NCI-H1436 treated with DMSO at 0.1 percent for 48 hours (cell line): ENCODE measurements at places on chromosomes 13 and 19.

DNA sequence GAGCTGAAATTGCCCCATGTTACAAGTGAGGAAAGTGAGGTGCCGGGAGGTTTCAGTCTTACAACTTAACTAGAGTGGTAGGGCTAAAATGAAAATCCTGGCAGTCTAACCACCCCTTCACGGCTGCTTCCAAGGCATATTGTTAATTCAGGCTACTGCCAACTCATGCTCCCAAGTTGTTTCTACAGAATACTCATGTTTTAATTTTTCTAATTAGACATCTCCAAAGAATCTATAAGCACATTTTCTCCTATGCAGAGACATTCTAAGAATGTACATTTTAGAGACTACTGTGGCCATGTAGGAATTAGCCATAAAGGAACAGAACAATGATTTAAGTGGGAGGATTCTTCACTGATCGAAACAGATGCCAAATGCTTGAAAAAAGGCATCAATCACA lies 7.0 kb upstream of the TSC22D1 start:
- DNase-seq = no peak

GRCh38 chr13:65882810-65883209 lies 1347.3 kb downstream of the PCDH9 start:
- DNase-seq = no peak

- DNase-seq = peak; percentile 89
Observed at GRCh38 chr13:79393564-79394249, 12.3 kb downstream of the RBM26 start.

DNA sequence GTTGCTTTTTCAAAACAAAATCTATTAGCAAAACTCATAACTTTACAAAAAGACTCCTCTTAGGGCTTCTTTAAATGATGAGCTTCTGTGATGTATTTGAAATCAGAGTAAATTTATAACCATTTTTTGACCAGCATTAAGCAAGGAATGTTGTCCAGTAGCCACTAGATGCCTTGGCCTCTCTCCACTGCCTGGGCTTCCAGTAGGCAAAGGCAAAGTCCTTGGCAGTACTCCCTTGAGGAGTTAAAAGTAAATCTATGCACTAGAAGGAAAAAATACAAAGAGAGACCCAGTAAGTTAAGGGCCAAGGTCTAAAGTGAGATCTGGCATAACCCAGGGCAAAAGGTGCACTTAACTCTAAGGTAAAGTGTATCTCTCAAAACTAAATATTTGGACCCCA lies 9.5 kb downstream of the SERPINE3 start:
- DNase-seq = no peak

GRCh38 chr13:93169980-93170379 lies 56.6 kb upstream of the GPC6 start:
- no peak for DNase-seq

GRCh38 chr19:9863759-9864158 lies 28.6 kb downstream of the PIN1 start:
- no peak for DNase-seq

GRCh38 chr19:12777217-12778016 lies 2.1 kb upstream of the HOOK2 start:
- no peak for DNase-seq

GRCh38 chr13:28166257-28166656 lies 27.9 kb downstream of the PAN3 start:
- DNase-seq = no peak

DNA sequence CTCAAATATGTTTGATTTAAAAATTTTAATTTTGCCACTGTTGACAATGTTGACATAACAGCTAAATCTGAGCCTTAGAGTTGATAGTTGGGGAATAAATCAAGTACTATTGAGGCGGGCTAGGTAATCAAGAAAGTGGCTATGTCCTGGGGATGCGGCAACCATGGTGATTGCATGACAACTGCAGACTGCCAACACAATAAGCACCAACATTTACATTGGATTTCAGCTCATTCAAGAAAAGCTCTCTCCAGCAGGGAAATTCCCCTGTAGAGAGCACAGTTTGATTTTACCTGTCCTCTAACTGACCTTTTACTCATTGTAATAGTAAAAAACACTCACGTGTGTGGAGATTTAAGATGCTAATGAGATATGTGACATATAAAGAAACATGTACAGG lies 63.1 kb downstream of the ZNF100 start:
- no peak for DNase-seq

DNA sequence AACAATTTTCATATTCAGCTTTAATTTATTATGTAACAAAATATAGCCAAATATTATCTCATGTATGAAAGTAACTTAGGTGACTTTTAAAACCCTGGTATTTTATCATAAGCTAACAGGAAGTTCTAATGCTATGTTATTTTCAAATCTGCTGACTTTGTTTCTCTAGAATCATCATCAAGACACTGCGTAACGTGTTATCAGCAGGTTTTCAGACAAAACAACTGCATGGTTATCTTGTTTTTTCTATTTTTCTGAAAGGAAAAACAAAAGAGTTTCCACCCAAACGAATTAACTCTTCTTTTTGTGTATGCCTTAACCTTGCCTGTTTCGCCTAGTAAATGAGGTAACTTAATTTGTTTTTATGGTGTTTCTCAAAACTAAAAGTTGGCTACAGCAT lies 156.3 kb downstream of the TBC1D4 start:
- no peak for DNase-seq

DNA sequence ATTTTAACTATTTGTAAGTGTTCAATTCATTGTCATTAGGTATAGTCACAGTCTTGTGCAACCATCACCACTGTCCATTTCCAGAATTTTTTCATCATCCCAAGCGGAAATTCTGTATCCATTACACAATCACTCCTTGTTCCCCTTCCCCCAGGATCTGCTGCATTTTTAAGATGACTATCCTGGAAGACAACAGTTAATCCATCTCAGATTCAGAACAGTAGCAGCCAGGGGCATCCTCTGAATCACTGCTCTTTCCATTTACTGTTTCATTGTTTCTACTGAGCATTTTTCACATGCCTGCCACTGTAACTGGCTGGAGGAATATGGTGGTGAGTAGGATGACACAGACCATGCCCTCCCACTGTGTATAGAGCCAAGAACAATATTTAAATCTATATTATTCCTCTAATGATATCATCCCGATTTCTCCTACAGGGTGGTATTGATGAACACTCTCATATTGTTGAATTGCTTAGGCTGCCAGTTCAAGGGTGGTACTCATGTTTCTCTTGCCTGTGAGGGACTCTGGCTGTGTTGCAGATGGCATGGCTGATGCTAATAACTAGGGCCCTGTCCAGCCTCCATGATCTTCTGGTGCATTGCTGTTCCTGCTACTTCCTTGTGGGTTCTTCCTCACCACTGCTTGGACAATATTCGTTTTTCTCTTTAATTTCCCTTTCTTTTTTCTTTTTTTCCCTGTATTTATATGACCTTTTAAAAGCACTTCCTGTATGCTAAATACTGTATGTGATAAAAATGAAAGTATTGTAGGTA lies 59.0 kb downstream of the WDFY2 start:
- no peak for DNase-seq

- DNase-seq = no peak
Observed at GRCh38 chr19:41626278-41626677, 596 bp downstream of the CEACAM4 start.

DNA sequence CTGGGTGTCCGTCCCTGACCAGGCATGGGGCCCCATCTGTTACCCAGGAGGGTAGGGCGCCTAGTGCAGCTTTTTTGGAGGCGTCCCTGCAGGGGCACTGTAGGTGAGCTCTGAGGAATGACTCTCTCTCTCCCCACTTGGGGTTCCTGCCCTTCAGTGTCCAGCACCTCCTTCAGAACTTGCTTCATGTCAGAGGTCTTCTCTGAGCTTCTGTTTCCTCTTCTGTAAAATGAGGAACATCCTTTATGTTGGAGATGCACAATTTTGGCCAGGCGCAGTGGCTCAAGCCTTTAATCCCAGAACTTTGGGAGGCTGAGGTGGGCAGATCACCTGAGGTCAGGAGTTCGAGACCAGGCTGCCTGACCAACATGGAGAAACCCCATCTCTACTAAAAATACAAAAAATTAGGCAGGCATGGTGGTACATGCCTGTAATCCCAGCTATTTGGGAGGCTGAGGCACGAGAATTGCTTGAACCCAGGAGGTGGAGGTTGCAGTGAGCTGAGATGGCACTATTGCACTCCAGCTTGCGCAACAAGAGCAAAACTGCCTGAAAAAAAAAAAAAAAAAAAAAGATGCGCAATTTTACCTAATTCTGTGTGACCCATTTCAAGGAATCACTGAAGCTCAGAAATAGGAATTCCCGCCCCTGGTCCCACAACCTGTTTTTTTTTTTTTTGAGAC lies 15.2 kb upstream of the PIK3R2 start:
- no peak for DNase-seq

DNA sequence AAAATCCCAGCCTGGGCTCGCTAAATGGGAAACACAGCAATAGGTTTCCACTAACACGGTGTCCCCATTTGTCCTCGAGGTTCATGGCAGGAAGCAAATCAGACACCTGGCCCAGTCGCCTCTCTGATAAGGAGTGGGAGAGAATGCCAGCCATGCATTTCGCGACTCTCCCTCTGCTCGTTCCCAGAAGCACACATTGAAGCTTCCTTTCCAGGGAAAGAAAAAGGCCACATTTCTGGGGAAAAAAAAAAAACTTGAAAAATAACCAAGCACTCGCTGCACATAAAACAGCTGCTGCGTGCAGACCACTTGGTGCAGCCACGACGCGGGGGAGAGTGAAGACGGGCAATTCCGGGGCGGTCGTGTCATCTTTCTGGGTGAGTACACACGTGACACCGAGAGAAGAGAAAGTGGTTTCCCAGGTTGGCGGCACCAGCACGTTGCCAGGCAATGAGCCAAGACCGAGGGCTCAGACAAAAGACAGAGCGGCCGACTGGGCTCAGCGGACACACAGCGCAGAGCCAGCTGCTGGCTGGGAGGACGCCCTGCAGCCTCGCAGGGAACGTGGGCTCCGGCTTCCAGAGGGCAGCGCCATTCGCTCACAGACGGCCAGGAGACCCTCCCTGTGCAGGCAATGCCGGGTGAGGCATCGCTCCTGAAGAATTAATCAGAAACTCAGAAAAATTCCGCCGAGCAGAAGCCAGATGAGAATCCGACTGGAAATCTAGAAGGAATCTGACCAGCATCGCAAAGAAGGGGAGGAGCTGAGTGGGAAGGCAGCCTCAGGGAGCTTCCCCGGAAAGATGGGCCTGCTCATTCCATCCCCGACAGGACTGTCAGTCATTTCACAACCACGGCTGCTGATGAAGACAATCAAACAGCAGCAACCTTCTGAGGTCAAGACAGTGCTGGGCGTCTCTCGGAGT lies 83.2 kb upstream of the IRS2 start:
- DNase-seq = peak; percentile 72

DNA sequence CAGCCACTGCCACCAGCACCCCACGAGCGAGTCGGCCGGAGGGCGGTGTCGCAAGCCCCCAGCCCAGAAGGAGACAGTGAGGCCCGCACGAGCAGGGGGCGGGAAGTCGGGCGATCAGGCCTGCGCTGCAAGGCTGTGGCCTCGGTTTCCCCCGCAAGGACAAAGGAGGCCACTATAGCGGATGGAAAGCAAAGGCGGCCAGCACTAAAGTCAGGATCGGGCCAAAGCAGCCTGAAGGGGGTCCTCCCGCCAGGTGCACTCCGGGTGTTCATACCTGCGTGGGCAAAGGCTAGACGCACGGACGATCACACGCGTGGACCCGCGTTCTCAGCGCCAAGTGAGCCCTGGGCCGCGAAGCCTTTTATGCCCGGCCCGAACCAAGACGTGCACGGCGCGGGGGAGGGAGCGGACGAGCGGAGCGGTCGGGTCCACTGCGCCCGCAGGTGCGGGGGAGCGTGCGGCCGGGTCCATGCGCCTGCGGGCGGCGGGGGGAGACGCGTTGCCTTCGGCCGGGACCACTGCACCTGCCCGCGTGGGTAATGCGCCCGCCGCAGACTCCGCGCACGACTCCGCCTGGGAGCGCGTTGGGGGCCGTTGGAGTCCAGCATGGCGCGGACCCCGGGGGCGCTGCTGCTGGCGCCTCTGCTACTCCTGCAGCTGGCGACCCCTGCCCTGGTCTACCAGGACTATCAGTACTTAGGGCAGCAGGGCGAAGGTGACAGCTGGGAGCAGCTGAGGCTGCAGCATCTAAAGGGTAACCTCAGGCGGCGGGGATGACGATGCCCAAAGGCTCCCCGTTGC lies at the start of the genes PRDX2 and THSD8:
PRDX2 (minus strand) TSS at position 335 of the 801 bp plus-strand sequence. CDS start 539 bp downstream, outside the sequence.
THSD8 (plus strand) TSS at position 604 of the 801 bp plus-strand sequence; CDS start at position 607, 3 bp downstream.
- DNase-seq = no peak

DNA sequence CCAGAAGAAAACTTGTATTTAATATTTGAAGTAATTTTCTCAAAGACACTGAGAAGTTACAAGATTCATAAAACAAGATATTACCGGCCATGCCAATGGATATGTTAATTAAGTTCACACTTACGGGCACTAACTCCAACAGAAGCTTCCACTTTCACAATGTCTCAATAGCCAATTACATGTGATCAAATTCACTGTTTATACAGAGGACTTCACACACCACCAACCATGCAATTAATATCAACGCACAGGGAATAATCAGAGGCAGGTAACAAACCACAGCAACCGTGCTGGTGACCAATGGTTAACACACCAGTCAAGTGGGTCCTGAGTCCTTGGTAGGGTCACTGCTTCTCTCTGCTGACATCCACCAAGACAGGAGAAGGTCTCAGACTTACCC lies 5.9 kb upstream of the ACOD1 start:
- no peak for DNase-seq

DNA sequence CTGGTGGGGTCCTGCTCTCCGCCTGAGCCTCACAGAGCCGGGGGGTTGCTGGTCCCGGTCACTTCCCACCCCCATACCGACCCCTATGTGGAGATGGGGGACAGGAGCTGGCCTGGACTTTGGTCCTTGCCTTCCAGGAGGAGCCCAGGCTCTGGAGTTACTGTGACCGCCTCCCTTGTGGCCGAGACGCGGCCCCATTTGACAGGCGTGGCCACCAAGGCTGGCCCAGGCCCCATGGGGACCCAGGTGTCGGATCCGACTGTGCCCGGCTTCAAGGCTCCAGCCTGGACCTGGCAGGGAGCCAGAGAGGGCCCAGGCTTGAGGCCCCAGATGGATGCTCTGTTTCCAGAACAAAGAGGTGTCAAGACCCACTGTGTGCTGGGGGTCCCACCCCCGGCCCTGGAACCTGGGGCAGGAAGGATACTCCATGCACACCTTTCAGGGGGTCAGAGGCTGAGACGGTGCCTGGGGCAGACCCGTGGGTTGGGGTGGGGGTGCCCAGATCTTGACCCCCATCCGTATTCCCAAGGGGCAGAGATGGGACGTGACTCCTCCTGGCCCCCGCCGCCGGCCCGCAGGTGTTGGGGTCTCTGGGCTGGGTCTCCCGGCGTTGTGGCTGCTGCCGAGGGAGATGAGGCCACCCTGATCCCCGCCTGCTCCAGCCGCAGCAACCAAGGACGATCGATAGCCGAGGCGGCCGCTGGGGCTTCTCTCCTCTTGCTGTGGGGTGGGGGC lies 47.8 kb upstream of the TCF3 start:
- no peak for DNase-seq

GRCh38 chr19:13154241-13154778 lies 4.1 kb downstream of the IER2 start:
- DNase-seq = no peak

- DNase-seq = no peak
Observed at GRCh38 chr19:27794494-27795042, 1418.4 kb downstream of the UQCRFS1 start.

- no peak for DNase-seq
Observed at GRCh38 chr19:42232435-42232834, 10.0 kb downstream of the GSK3A start.

- no peak for DNase-seq
Observed at GRCh38 chr19:40411125-40411842, 1.9 kb downstream of the PRX start.

- no peak for DNase-seq
Observed at GRCh38 chr19:38252941-38253691, 3.1 kb downstream of the PPP1R14A start.

- no peak for DNase-seq
Observed at GRCh38 chr13:31116224-31116623, 45.5 kb downstream of the HSPH1 start.
